ENCODE measurements at places on chromosomes 12 and 14.

DNA sequence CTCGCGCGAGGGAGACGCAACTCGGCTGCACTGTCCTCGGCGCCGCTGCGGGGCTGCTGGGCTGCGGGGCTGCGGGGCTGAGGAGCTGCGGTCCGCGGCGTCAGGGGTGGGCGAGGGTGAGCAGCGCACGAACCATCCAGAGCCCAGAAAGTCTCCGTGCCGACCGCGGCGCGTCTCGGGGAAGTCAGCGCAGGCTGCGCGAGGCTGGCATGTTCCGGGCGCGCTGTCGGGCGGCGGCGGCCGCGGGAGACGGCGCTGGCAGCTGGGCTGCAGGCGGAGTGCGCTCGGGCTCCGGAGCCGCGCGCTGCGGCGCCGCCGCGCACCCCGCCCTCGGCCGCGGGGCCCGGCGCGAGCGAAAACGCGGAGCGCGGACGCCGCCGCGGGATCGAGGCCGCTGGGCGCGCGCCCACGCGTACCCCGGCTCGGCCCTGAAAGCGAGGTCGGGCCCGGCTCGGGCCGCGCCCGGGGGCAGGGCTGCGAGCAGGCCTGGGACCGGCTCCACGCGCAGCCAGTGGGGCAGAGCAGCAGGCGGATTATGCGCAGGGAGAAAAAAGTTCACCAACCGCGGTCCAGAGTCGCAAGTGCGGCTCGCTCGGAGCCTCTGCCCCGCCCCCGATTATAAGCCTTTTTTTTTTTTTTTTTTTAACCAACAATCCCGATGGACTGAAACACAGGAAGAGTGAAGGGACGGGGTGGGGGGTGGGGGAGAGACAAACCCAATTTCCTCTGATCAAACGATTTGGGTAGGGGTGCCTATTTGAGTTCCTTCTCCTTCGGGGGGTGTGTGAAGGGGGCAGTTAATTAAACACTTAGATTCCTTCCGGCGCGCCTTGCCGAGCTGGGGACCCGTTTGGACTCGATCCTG is at the start of gene PRICKLE1:
TSS of gene PRICKLE1 (minus strand) at position 282 of the 865 bp plus-strand sequence. CDS start 117,230 bp downstream, outside the sequence.
- no peak for DNase-seq

GRCh38 chr14:87632796-87633195 is 360.2 kb downstream of the GALC start:
- no peak for DNase-seq

DNA sequence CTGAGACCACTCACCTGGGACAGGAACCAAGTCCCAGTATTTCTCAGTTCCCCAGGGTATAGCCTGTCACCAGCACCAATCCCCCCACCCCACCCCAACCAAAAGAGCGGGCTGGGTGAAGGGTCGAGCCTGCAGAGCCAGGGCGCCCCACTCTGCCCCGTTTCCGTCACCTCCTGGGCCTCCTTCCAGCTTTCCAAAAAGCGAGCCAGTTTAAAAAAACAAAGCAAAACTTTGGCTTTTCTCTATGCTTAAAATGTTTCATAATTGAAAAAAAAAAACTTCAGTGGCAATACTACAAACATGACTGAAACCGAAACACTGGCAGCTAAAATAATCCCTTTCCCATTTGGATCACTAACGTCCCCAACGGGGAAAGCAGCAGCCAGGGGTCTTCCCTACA is 7.5 kb downstream of the CAMKK2 start:
- no peak for DNase-seq

GRCh38 chr12:17802657-17803641 is 287.0 kb downstream of the RERGL start:
- no peak for DNase-seq

DNA sequence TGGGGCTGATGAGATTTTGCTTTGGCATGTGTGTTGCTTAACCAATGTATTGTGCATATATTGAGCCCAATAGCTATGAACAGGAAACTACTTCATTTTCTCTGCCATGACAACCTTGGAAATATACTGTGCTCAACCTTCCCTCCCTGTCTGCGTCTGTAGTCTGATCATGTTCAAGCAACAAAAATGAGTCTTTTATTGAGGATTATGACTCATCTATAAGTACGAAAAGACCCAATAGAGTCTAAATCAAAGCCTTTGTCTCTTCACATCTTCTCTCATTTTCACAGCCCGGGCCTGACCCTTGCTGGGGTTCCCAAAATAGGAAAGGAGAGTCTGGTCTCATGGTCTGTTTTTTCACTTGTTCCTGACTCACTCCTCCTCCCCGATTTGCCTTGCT is 158.2 kb downstream of the CAND1 start:
- no peak for DNase-seq

DNA sequence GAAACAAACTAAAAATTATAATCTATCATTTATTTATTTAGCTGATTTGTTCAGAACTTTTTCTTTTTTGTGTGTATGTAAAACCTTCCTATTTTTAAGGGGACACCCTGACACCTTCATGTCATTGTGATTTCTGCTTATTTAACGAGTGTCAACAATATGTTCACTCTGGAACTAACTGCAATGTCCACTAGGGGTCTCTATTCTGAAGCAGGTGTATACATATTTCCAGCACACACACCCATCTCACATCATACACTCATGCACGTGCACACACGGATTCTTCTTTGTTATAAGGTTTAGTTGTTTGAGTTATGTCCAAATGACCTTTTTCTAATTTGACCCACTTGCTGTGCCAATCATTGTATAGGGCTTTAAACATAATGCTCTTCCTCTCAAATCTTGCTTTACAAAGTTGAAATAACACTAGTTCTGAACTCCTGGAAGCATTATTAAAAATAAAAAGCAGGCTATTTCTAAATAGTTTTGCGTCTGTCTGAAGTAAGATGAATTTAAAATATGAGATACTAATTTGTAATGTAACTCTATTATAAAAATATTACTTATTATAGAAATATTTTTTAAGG is 15.5 kb downstream of the E2F7 start:
- no peak for DNase-seq

DNA sequence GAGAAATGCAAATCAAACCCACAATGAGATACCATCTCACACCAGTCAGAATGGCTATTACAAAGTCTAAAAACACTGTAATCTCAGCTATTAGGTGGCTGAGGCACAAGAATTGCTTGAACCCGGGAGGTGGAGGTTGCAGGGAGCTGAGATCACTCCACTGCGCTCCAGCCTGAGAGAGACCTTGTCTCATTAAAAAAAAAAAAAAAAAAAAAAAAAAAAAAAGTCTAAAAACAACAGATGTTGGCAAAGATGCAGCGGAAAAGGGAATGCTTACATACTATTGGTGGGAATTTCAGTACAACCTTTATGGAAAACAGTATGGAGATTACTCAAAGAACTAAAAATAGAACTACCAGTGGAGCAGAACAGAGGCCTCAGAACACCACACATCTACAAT is 19.0 kb upstream of the ATF7 start:
- DNase-seq: no peak

DNA sequence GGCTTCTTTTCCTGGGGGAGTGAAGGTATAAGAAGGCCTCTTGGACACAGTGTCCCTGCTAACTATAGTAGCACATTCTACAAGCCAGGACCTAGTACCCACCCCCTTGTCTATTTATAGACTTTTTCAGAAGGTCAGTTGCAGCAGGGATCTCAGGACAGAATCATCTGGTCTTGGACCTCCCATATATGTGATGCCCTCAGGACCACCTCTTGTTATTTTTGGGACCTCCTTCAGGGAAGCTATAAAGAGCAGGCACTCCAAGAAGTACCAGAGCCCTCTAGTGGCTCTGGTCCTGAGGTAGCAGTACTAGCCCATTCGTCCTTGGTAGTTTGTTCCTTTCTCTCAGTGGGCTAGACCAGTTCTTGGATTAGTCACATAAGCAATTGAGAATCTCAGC is 4.3 kb downstream of the COQ10A start:
- DNase-seq: no peak

Data from fibroblast of skin of left biceps (primary cell).